CD8-positive, alpha-beta T cell (primary cell): ENCODE measurements at places on chromosomes 1 and 21. TPM values are rescaled to one million over a fixed set of nuclear protein-coding genes. Genes with fewer than 3 reads are reported as not detected.

The CSF1 gene
- 5.8 TPM for total RNA-seq

The PTAFR gene
- 0.17 TPM for total RNA-seq

The LCE6A gene
- not detected for total RNA-seq

The TAL1 gene
- not detected for total RNA-seq

The TFF1 gene
- not detected for total RNA-seq

The CCDC185 gene
- not detected for total RNA-seq

The BRINP2 gene
- total RNA-seq: not detected

The RIPPLY3 gene
- total RNA-seq: not detected

The RAB42 gene
- total RNA-seq: not detected

DNA sequence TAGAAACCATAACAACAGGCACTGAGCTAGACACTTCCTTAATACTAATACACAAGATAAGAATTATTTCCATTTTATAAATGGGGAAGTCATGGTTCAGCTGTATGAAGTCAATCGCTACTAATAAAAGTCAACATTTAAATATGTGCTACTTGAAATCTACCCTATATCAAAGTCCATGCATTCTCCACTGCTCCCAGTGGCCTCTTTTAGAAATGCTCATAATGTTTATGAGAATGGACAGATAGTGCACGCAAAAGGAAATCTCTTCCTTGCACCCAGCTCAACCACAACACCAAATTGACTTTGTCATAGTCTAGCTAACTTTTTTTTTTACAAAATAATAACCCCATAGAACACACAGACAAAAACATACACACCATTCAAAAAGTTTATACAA is 281.7 kb upstream of the CXADR start:
- DNase-seq: no peak

DNA sequence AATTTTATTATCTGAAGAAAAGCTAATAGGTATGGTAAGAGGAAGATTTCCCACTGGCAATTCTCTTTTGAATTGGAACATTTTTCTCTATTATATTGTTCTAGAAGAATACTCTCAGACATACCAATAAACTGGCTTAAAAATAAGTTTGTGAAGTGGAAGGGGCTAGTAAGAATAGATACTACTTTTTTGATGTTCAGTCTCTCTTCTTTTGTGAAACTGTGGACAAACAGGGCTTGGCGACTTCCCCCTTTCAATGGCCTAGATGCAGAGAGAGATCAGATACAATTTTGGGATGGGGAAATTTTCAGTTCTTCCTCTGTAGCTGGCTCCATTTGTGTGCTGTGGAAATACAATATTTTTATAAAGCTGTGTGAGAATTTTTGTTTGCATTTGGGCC is 2.5 kb downstream of the PBX1 start:
- DNase-seq: no peak

DNA sequence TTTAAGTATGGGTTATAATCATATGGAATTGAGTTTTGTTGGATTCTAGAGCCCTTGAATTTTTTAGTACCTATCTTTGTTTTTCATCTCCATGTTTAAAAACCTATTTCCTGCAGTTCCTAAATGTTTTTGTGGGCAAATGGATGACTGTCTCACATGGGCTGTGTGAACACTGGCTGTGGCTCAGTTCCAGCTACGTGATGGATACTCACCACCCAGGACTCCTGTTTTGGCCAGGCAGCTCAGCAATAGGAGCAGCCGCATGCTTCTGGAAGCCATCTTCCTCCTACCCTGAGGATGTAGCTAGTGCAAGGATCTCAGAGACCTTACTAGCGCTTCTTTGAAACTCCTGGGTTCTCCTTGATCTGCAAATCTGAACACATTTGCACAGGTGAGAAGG is 2.8 kb downstream of the REG4 start:
- DNase-seq: no peak

- no peak for DNase-seq
These were observed 52.4 kb downstream of the XCL1 start for GRCh38 chr1:168628807-168629206.

- DNase-seq: no peak
These were observed 86.6 kb downstream of the DMRTB1 start for GRCh38 chr1:53545663-53546408.

DNA sequence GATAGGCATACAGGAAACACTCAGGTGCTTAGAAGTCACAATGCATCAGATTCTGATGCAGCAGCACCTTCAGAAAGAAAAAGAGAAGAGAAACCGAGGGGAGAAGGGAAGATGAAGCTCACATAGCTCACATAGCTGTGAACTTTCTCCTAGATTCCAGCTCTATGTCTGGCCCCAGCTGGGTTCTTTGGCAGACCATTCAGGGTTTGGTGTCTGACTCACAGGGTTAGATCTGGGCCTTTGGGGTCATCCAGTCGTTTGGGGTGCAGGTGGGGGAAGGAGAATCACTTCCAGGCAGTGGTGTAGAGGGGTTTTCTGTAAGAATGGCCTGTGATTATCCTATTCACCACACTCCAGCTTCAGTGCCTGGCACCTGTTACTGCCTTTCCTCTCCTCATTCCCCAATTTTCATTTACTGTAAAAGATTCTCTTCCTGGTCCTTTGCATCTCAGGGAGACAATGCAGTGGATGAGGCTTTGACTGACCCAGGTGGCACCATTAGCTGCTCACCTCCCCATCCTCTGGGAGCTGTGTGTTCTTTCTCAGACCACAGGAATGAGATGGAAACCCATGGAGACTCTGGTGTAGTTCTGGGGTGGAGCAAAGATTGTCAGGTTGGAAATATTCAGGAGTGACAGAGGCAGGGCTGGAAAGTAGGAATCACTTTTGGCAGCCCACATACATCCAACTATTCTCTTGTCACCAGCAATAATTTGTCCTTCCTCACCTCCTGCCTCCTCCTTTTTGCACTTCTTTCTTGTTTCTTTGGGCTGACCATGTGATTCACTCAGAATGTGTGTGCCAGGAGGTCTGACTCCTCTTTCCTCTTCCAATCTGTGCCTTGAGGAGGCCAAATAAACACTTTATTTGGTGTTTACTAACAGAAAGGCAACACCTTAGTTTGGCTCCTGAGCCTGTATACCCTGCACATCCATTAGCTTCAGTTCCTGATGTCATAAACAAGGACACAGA is 103.3 kb downstream of the PAPPA2 start:
- no peak for DNase-seq

- DNase-seq: no peak
These were observed 152.2 kb downstream of the TNR start for GRCh38 chr1:175591083-175591743.

DNA sequence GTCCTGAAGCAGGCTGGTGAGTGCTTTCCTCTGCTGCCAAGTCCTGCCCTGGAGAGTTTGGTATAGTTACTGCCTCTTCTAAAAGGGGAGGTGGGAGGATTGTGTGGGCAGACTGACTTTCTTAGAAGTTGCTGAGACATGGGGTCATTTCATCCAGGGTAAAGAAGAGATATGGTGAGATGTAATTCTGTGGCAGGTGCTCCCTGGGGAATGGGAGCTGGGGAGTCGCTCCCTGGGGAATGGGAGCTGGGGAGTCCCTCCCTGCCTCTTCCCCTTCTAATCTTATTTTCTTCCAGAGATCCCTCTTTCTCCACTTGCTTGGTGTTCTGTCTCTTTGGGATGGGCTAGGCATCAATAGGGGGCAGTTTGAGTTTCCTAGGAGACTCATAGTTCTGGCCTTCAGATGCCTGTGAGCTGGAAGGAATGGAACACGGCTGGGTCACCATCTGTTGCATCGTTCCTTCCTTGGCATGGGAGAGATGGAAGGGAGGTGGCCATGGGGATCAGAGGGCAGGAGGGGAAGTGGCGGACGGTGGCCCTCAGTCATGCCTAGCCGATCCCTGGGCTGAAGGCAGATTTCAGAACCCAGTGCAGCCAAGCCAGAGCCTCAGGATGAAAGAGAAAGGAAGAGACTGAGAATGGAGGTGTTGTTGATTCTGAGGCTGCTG is 59.0 kb downstream of the NFASC start:
- no peak for DNase-seq

DNA sequence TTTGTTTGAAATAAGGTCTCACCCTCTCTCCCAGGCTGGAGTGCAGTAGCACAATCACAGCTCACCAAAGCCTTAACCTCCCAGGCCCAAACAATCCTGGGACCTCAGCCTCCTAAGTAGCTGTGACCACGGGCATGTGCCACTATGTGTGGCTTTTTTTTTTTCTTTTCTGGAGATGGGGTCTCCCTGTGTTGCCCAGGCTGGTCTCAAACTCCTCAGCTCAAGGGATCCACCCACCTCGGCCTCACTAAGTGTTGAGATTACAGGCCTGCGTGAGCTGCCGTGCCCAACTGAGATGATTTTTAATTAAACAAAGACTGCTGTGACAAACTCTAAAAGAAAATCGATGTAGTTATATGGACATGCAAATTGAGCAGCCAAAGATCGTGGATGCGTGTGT is 768.4 kb upstream of the ADGRL2 start:
- no peak for DNase-seq

DNA sequence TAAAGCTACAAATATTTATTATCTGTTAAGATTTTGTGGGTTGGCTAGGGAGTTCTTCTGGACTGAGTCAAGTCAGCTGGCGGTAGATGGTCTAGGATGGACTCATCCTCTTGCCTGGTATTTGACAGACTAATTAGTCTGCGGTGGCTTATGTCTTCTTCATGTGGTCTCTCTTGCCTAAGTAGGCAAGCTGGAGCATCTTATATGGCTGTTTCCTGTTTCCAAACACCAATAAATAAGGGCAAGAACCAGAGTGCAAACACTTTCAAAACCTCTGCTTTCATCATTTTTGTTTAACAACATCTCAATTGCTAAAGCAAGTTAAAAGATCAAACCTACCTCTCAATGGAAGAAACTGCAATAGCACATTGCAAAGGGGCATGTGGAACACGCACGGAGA is 484.8 kb downstream of the PTPRC start:
- DNase-seq: no peak

- no peak for DNase-seq
These were observed 10.0 kb downstream of the COL24A1 start for GRCh38 chr1:86146566-86146965.

- no peak for DNase-seq
These were observed 36.2 kb downstream of the CELF3 start for GRCh38 chr1:151680391-151680790.

- no peak for DNase-seq
These were observed 810 bp upstream of the HLX start for GRCh38 chr1:220878191-220879075.

DNA sequence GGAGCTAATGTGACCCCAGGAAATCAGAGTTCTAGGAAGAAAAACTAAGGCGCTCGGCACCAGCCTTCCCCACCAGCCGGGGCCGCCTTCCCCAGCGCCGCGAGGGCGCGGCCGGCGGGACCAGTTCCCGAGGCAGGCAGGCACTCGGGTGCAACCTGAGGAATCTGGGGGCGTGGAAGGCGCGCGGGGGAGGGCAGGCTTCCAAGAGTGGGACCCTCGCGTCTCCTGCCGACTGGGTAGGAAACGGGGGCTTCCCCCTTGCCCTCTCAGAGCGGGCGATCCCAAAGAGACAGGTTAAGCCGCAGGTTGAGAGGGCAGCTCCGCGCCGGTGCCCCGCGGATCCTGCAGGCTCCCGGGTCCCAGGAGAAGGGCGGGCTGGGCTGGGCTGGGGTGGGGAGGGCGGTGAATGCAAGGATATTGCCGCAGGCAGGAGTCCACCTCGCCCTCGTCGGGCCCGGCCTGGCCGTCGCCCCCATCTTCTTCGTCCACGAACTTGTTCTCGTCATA is 431 bp downstream of the ARPC5 start:
- peak; percentile 19 for DNase-seq

GRCh38 chr1:89589515-89589914 is 43.4 kb upstream of the LRRC8C start:
- DNase-seq: no peak

GRCh38 chr1:160219062-160219929 is 14.1 kb downstream of the PEA15 start:
- DNase-seq: peak; percentile 24

- no peak for DNase-seq
These were observed 82.1 kb upstream of the COL6A1 start for GRCh38 chr21:45899317-45900033.

GRCh38 chr21:14533499-14534428 is 12.4 kb downstream of the SAMSN1 start:
- DNase-seq: peak; percentile 17

- DNase-seq: no peak
These were observed 5.0 kb downstream of the RAP1GAP start for GRCh38 chr1:21663951-21664805.

DNA sequence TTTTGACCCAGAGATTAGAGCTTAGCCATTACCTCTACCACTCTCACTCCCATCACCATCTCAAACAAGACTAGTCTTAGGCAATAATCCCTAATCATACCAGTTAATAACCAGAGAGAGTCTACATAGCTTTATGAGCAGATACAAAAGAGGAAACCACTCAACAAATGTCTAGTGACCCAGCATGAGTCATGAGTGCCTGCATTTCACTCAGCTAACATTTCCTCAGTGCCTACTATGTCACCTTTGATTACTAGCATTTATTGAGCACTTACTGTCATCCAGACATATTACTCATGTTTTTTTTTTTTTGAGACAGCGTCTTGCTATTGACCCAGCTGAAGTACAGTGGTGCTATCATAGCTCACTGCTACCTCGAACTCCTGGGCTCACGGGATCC is 35.9 kb upstream of the GALNT2 start:
- DNase-seq: no peak

DNA sequence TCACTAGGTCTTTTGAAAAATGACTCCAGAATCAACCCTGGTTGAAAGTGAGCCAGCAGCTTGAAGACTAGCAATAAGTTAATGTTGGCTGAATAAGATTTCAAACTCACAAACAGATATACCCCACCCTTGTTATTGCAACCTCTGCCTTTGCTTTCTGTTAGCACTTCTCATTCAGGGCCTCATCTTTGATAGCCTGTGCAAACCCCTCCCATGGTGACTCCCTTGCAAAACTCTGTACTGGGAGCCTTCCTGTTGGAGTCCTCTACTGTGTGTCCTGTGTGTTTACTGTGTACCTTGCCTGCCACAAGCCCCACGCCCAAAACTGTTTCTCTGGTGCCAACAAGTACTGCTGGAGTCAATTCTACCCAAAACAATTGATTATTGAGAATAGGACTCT is 50.2 kb downstream of the ZNF678 start:
- no peak for DNase-seq

DNA sequence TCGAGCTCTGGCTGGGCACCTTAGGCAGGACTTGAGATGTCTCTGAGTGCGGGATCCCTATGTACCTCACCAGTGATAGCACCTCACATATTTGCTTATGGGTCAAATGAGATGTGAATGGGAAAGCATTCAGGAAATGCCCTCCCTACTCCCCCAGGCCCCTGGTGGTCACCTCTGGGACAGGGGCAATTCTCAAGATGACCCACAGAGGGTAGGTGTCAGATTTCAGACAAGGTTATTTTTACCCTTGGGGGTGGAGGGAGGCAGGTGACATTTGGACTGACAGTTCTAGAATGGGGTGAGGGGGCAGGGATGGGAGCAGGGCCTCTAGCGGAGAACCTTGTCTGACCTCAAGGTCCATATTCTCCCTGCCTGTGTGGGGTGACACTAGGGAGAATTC is 27.1 kb downstream of the ACOT11 start:
- no peak for DNase-seq

DNA sequence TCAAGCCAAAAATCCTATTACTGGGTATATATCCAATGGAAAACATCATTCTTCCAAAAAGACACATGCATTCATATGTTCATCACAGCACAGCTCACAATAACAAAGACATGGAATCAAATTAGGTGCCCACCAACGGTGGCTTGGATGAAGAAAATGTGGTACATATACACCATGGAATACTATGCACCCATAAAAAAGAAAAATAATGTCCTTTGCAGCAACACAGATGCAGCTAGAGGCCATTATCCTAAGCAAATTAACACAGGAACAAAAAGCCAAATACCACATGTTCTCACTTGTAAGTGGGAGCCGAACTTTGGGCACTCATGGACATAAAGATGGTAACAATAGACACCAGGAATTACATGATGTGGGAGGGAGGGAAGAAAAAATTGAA is 113.6 kb downstream of the MRPL39 start:
- no peak for DNase-seq
